CD4-positive, alpha-beta T cell treated with Interleukin-17A for 1 hour (primary cell): ENCODE measurements at places on chromosomes 1 and 21.

DNA sequence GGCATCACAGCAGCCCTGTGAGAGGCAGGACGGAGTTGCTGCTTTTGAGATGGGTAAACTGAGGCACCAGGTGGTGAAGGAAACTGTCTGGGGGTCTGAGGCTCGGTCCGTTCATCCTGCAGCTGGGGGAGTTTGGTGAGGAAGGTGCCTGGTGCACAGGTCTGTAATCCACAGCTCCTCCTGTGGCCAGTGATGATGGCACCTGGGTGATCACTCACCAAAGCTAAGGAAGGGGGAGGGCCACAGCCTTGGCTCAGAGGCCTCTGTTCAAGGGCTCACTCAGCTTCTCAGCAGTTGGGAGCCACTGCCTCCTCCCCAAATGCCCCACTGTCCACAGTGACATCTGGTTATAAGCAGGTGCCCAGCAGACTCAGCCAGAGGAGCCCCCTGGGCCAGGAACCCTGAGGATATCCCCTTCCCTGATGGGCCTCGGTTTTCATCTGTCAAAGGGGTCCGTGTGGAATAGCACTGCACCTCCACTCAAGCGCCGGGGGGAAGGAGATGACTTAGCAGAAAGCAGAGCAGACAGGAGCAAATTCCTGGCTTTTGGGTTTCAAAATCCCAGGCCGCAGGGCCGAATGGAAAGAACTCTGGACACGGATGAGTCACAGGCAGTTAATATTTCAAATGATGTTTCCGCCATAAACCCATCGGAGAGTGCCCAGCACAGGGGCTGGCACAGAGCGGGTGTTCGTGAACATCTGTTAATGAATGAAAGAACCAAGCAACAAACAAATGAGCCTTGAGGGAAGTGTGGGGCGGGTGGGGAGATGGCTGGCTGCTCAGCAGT is 82.8 kb downstream of the DMRTB1 start:
- DNase-seq, result no peak

- no peak for DNase-seq
These were observed 17.0 kb upstream of the HMGB4 start for GRCh38 chr1:33846861-33847260.

- DNase-seq, result no peak
These were observed 75.5 kb downstream of the MORN1 start for GRCh38 chr1:2315674-2316450.

DNA sequence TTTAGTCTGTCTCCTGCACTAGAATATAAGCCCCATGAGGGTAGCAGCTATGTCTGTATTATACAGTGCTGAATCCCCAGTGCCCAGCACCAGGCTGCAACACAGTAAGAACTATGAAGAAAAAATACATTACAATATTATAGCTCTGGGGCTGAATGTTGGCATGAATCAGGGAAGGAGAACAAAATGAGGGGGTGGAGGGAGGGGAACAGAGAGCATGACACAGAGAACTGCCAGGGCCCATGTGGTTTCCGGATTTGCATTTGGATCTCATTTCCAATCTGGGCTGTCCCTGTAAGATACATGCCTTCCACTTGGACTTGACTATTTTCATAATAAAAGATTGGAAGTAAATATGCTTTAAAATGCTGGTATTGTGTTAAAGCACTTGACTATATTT is 35.8 kb downstream of the C1orf198 start:
- DNase-seq, result no peak

GRCh38 chr1:30770150-30770549 is 12.6 kb upstream of the LAPTM5 start:
- no peak for DNase-seq

GRCh38 chr1:222749927-222750326 is 12.9 kb downstream of the FAM177B start:
- DNase-seq, result no peak

DNA sequence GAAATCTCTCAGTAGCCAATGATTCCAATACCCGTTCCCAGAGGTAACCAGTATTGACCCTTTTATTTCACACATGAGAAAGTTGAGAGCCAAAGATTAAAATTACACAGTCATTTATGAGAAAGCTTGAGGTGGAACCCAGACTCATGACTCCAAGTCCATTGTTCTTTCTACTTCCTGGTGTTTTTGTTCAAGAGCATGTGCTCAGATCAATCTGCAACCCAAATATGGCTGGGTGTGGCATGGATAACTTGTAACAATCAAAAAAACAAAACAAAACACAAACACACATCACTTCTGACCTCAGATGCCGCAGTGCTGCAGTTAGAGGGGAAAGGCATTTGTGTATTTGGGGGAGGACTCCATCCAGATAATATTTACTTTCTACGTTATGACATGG is 18.7 kb upstream of the ABCD3 start:
- no peak for DNase-seq

GRCh38 chr21:39317134-39318090 is 4.0 kb upstream of the BRWD1 start:
- no peak for DNase-seq

GRCh38 chr1:180816132-180816531 is 96.6 kb upstream of the KIAA1614 start:
- DNase-seq, result no peak

GRCh38 chr1:189693140-189693539 is 784.5 kb downstream of the BRINP3 start:
- no peak for DNase-seq

GRCh38 chr1:234826352-234826751 is 216.4 kb upstream of the IRF2BP2 start:
- DNase-seq, result no peak

DNA sequence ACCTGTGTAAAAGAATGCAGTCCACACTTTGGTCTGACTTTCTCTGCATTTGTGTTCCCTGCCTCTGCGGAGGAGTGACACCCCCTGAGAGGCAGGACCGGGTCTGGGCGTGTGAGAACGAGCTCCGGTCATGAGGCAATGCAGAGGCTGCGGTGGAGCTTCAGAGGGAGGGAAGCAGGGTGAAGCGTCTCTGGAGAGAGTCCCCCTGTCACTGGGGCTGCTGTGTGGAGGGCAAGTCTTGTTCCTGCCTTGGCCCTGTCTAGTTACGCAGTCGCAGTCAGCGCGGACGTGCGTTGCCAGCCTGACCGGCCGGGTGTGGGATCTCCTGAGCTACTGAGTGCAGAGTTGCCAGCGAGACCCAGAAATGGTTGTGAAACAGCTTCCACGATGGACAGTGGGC is 48.5 kb downstream of the BACE2 start:
- DNase-seq, result no peak

DNA sequence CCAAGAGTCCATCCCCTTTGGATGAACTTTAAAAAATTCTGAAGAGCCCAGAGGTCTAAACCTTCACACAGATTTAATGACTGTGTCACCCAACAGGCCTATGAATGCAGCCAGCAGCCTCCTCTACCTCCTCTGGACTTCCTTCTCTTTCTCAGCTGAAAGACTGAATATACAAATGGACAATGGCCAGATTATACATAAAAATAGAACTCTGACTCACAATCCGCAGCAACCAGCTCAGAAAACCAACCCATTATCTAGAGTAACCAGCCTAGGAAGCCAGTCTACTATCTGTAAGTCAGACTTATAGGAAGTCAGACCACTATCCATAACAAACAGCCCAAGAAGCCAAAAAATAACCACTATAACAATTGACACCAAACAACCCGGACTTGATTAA is 224.5 kb downstream of the ASTN1 start:
- DNase-seq, result no peak

- DNase-seq, result peak; percentile 42
These were observed 12.6 kb upstream of the ADORA3 start for GRCh38 chr1:111516005-111516535.

GRCh38 chr1:174967845-174968705 is 31.7 kb upstream of the CACYBP start:
- DNase-seq, result peak; percentile 70

DNA sequence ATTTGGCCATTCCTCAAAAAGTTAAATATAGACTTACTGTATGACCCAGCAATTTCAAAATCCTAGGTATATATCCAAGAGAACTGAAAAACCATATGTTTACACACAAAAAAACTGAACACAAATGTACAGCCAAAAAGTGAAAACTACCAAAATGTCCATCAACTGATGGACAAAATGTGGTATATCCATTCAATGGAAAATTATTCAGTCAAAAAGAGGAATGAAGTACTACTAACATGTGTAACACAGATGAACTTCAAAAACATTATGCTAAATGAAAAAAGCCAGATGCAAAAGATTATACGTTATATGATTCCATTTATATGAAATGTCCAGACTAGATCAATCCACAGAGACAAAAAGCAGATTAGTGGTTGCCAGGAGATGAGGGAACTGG is 8.0 kb downstream of the AIDA start:
- no peak for DNase-seq

DNA sequence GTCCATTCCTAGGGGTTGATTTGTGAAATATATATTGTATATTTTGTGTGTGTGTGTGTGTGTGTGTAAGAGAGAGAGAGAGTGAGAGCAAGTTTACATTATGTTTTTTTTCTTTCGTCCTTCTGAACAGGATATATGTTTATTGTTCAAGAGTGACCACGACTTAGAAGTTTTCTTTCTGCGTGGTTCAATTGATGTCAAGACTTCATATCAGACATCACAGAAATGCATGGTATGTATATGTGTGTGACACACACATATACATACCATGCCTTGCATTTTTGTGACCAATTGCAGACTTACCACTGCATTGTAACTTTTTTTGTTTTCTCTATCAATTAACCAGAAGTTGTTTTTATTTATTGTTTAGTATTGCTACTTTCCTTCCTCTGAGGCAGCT is 2.5 kb downstream of the RASAL2 start:
- no peak for DNase-seq

- no peak for DNase-seq
These were observed 48.9 kb downstream of the RASSF5 start for GRCh38 chr1:206556047-206556749.

GRCh38 chr21:36053715-36054062 is 6.6 kb downstream of the SETD4 start:
- no peak for DNase-seq

GRCh38 chr1:197399755-197400521 is 131.9 kb downstream of the CRB1 start:
- DNase-seq, result peak; percentile 65

GRCh38 chr1:64861611-64862010 is 104.7 kb downstream of the JAK1 start:
- DNase-seq, result no peak

- no peak for DNase-seq
These were observed 304.0 kb downstream of the KIF26B start for GRCh38 chr1:245458761-245459174.

- peak; percentile 81 for DNase-seq
These were observed 87.8 kb downstream of the PRKAB2 start for GRCh38 chr1:147084273-147085096.

DNA sequence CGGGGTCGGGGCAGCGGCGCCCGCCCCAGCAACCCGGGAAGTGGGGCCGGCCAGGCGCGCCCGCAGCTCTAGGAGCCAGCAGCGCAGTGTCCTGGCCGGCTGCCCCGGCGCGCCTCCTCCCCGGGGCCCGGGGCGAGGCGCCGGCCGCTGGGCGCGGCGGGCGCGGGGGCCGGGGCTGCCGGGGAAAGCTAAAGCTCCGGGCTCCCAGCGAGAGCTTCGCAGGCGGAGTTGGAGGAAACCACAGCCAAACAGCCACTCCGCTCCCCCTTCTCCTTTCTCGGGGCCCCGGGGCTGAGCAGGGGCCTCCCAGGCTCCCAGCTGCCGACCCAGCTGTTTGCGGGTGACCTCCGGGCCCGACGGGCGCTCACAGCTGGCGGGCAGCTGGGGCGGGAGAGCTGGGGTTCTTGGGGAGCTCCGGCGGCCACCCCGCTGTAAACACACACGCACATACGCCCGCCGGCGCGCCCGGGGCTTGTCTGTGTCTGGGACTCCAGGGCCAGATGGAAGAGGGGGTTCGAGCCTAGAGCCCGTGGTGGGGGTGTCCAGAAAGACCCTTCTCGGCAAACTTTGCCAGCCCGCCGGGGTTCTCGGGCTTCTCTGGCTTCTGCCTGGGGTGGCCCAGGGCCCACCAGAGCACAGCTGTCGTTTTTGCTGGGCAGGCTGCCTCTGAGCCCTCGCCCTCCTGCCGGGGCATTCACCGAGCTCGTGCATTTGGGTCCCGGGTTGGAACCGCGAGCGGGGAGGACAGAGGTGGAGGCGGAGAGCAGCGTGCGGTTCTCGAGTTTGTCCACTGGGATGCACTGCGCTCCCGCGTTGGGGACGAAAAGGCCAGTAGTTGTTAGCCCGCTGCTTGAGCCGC is 1.5 kb downstream of the AJAP1 start:
- DNase-seq, result no peak
